ENCODE measurements at places on chromosomes 3 and 15.

- peak; percentile 52 for DNase-seq
Measured at GRCh38 chr3:71430941-71431552, 152.5 kb downstream of the FOXP1 start.

GRCh38 chr3:44782891-44783290 is 21.3 kb downstream of the KIF15 start:
- DNase-seq: no peak

GRCh38 chr15:67731112-67731721 is 94.1 kb upstream of the SKOR1 start:
- no peak for DNase-seq

DNA sequence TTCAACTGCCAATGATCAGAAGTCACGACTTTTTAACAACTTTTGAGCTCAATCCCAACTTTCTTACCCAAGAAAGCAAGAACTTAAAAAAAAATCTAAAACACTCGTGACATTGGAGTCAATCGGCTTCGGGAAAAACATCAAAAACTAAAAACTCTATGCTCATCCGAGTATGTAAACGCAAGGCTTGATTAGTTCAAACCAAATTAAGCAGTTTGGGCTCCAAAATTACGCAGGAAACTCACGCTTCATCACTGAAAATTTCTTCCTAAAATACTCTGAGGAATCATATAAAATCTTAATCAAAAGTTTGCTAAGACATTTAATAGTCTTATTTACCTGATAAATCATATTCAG is 1.6 kb downstream of the TRA2B start:
- no peak for DNase-seq

GRCh38 chr3:64190517-64191515 is 34.5 kb downstream of the PRICKLE2 start:
- DNase-seq: peak; percentile 95

- DNase-seq: peak; percentile 95
Measured at GRCh38 chr3:125213946-125214542, 1.5 kb upstream of the SLC12A8 start.

GRCh38 chr15:71686221-71687050 is 123.9 kb upstream of the NR2E3 start:
- no peak for DNase-seq
